Hypothalamus (tissue), 51 donors: ENCODE measurements at places on chromosomes 13 and 19.

GRCh38 chr13:36548129-36548528, 115.8 kb downstream of the CCNA1 start:
- no peak for DNase-seq

GRCh38 chr19:57947088-57947418, 453 bp downstream of the ZNF256 start:
- DNase-seq, result no peak

- DNase-seq, result no peak
Measured at GRCh38 chr13:72168126-72168855, 301.3 kb upstream of the DACH1 start.

- DNase-seq, result no peak
Measured at GRCh38 chr13:99078017-99078771, 100.3 kb upstream of the DOCK9 start.
